GM23248 (cell line): ENCODE measurements at places on chromosomes 16 and 17. TPM values are rescaled to one million over a fixed set of nuclear protein-coding genes. Genes with fewer than 3 reads are reported as not detected.

UTS2R gene
- polyA plus RNA-seq, result not detected in 2 replicates

ST3GAL2 gene
- 10.8 and 13.3 TPM in 2 replicates for polyA plus RNA-seq

GRCh38 chr16:14105760-14106375 lies 34.7 kb downstream of the MRTFB start:
- DNase-seq, result no peak

AOC3 gene
- 0.05 TPM in 1 of 2 replicates, not detected in the other for polyA plus RNA-seq

- DNase-seq, result no peak
These were observed 55.6 kb downstream of the CYTH1 start for GRCh38 chr17:78726513-78726912.

GRCh38 chr17:19720631-19721426 lies 4.4 kb upstream of the SLC47A2 start:
- no peak for DNase-seq

SLC38A8 gene
- polyA plus RNA-seq, result not detected in 2 replicates

DNA sequence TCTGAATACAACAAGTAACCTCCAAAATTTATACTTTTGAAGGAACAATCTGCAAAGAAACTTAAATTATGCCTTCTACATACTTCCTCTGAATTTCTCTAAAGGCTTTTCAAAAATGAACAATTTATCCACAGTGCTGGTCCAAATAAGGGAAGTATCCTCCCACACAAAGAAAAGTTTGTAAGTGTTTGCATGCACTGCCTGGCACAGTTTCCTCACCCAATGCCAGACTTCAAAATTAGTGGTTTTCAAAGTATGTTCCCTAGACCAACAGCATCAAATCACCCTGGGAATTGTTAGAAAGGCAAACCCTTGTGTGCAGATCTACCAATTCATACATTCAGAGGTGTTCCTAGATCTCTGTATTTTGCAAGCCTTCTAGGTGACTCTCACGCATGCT lies 82.5 kb downstream of the PCTP start:
- DNase-seq, result peak; percentile 34

- DNase-seq, result peak; percentile 78
These were observed 7.8 kb upstream of the N4BP1 start for GRCh38 chr16:48617711-48618148.

- DNase-seq, result no peak
These were observed 5.3 kb downstream of the TRPV1 start for GRCh38 chr17:3603870-3604259.

DNA sequence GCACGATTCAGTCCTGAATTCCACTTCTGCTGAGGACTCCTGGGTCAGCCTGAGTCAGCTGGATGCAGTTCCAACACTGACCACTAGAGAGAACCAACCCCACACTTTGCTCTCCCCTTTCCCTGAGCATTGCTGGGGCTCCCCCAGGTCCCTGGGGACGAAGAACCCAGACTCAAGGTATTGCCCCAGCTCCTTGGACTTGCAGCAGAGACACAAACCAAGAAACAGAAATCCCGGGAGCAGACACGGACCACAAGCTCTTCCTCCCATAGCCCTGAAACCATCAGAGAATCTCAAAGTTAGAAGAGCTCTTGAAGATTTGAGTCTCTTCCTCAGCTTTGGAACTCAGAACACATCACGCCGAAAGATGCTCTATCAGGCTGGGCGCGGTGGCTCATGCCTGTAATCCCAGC lies 678 bp upstream of the GH1 start:
- DNase-seq, result peak; percentile 72
